SHP77 treated with DMSO at 0.1 percent for 48 hours (cell line): ENCODE measurements at places on chromosomes 2 and 18.
A peak's percentile ranks its signal among the peaks of the same experiment; 100 is the strongest.

DNA sequence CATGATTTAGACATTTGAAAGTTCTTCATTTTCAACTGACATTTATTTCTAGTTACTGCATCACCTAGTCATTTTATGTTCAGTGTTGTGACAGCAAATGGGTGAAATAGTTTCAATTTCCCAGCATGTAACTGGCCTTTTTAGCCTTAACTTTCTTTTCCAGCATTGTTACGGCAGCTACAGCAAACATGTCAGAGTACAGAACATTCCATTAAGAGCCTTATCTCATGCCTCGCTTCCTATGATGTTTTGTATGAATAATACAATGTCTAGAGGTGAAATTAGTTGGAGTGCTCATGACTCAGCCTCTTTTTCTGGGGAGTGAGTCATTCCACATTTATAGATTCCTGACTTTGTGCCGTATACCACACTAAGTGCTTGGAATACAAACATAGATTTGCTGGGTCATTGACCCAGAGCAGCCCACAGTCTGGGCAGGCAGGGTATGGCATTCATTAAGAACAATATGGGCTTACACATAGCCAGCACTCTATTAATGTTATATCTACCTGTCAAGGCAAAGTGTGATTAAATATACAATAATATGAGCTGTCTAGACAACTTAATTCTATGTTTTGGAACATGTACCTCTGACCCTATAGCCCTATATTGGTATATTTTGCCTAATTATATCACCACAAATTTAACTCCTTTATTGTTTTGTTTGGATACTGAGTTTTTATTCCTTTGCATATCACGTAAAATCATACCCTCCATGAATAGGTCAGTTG lies 72.2 kb downstream of the MAP2 start:
- peak; percentile 82 for DNase-seq

- DNase-seq = no peak
Measured at GRCh38 chr2:134515137-134515536, 203.7 kb downstream of the TMEM163 start.

- no peak for DNase-seq
Measured at GRCh38 chr2:189208254-189208653, 28.7 kb upstream of the COL5A2 start.

- peak; percentile 20 for DNase-seq
Measured at GRCh38 chr18:3603421-3604234, 153.7 kb downstream of the TGIF1 start.

GRCh38 chr18:31648966-31649429 lies 35.4 kb downstream of the B4GALT6 start:
- no peak for DNase-seq

- DNase-seq = no peak
Measured at GRCh38 chr2:88400037-88400767, 52.3 kb downstream of the FOXI3 start.

DNA sequence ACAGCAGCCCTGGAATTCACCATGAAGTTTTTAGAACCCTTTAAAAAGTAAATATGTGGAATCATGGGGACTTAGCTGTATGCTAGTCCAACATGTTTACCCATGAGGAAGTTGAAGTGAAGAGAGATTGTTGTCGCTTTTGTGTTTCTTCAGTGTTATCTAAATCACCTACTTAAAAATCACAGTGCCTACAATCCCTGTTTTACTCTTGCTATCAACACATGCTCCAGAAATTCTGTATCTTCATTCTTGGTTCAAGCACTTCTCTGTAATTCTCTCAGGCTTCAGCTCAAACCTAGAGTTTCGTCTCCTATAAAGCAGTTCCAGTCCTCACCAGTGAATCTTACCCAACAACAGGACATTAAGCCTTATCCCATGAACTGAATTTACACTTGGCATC lies 30.5 kb upstream of the CHMP1B start:
- no peak for DNase-seq

GRCh38 chr18:70397259-70397925 lies 108.5 kb downstream of the SOCS6 start:
- no peak for DNase-seq

- DNase-seq = no peak
Measured at GRCh38 chr18:35890323-35890722, 82.2 kb upstream of the RMP24 start.

DNA sequence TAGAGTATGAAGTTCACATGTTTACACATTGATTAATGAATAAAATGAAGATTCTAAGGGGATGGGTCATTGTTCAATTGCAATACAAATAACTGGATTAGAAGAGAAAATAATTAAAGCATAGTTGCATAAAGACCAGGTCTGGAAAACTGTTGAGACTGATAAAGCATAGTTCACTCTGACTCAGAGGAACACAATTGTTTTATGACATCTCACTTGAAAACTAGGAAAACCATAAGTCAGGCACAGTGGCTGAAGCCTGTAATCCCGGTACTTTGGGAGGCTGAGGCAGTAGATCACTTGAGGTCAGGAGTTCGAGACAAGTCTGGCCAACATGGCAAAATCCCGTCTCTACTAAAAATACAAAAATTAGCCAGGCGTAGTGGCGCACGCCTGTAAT lies 46.7 kb downstream of the PLA2R1 start:
- no peak for DNase-seq

- DNase-seq = no peak
Measured at GRCh38 chr2:54598347-54599325, 124.8 kb upstream of the EML6 start.

DNA sequence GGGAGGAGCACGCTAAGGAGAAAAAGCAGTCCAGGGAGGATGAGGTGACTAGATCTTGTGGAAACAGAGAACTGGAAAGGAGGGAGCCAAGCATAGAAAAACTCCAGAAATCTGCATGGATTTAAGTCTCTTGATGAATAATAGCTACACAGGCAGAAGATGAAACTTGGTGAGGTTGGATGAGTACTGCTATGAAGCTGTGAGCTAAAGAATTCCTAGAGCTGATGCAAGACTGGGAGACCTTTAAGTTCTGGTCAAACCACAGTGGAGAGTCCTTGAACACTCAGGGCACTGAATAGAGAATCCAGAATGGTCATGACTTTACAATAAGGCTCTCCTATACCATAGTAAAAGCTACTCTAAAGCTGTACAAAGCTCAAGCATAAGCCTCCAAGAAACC lies 18.4 kb upstream of the PIEZO2 start:
- no peak for DNase-seq

DNA sequence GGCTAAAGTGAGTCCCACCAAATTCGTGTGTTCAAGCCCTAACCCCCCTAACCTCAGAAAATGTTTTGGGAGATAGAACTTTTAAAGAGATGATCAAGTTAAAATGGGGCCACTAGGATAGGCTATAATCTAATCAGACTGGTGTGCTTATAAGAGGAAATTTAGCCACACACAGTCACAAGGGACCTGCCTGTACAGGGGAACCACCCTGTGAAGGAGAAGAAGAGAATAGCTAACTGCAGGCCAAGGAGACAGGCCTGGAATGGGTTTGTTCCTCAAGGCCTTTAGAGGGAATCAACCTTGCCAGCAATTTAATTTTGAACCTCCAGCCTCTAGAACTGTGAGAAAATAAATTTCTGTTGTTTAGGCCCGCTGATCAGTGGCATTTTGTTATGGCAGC lies 36.0 kb upstream of the TANK start:
- no peak for DNase-seq

- DNase-seq = no peak
Measured at GRCh38 chr2:187167491-187167890, 280.6 kb downstream of the CALCRL start.

GRCh38 chr2:127379712-127380355 lies 7.9 kb downstream of the MAP3K2 start:
- DNase-seq = no peak

DNA sequence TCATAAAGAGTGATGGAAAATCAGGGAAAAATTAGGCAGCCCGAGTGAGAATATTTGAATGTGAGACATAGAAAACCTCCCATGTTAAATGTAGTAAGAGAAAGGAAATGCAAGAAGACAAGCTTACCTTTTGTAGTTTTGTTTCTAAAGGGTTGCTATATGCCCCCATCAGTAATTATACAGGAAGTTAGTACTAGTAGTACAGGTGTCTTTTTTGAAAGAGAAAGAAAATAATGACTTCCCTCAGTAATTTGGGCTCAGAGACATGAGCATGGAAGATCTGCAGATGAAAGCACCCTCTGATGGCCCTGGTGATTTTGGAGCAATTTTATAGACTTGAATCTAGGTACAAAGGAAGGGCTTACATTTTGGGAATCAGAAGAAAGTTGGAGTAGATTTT lies 80.8 kb downstream of the RHBDD1 start:
- no peak for DNase-seq

DNA sequence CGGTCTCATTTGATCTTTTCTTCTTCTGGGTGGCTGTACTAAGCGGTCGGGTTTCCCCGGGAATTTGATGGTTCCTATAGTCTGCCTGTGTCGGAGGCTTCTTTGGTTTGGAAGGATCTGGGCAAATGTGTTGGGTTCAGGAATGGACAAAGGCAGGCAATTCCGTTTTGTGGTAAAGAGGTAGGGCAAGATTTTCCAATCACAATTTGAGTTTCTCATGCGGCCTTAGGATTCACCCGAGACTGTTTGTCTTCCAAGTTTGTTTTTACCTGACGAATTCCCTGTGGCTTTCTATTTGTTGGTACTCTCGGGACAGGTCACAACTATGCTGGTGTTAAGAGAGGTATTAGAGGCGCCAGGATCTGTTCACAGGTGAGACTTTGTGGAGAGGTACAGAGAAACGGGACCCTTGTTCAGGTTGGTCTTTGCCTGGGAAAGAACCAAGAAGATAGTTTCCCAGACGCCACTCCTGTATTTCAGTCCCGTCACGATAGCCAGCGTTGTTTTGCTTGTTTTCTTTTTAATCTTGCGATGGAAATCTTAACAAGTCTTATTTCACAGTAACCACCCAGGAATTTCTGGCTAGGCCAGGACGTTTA lies 3.0 kb downstream of the SP5 start:
- DNase-seq = no peak

DNA sequence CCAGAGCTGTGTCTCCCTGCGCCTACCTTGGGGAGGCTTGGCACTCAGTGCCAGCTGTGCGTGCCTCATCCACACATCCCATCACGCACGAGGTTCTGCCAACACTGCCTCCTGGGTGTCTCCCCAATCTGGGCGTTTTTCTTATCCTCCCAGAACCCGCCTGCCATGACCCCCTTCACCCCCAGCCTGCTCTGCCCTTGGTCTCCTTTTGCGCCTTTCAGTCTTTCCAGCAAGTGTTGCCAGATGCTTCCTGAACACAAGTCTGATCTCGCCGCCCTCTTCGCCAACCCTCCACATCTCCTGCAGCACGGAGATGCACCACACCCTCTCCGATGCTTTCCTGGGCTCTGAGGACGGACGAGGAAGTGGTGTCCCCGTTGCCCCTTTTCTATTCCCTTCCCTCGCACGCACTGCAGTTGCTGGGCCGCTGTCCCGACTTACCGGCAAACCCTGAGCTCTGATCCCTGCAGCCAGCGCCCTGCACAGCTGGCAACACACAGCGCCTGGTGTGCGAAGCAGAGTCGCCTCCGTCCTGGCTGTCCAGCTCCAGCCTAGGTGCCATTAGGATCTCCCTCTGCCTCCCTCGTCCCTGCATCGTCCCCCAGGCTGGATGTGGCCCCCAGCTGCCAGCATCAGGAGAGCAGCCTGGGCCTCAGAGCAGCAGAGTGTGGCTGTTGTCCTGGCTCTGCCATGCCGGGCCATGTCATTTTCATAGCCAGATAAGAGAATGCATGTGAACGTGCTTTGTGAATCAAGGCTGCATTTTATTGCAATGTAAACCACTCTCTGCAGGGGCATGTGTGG lies 22.6 kb upstream of the ALLC start:
- DNase-seq = no peak

GRCh38 chr18:23983112-23983511 lies 31.4 kb upstream of the TTC39C start:
- no peak for DNase-seq

DNA sequence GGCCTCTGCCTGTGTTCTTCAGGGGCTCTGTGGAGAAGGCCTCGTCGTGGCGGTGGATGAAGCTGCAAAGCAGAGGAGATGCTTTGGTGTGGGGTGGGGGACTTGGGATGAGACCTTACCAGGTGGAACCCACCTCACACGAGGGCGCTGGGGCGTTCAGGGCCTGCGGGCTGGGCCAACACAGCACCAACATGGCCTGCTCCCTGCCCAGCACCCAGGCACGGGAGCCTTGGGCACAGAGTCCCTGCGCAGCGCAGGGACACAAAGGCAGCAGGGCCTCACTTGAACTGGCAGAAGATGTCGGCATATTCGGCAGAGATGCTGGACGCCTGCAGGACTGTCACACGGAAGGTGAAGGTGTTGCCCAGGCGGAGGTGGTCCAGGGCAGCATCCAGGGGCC lies 53.8 kb downstream of the AQP12A start:
- DNase-seq = no peak

- no peak for DNase-seq
Measured at GRCh38 chr2:241017228-241017940, 19.0 kb downstream of the SNED1 start.

- no peak for DNase-seq
Measured at GRCh38 chr2:98809878-98810587, 79.1 kb upstream of the MGAT4A start.

DNA sequence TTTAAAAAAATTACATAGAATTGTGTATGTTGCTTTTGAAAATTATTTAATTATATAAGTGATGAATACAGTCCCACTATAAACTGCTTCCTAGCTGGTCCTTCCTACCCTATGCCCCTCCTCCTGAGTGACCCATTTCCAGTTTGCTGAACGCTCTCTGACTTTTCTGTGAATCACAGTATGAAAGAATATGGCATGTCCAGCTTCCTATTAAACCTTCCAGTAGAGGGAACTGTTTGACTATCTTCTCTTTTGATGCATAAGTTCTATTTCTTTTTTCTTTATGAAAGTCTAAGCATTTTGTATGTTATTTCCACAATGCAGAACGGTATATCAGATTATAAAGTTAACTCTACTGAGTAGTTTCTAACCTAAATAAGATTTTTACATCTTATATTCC lies 41.3 kb downstream of the PSMG2 start:
- DNase-seq = peak; percentile 16

DNA sequence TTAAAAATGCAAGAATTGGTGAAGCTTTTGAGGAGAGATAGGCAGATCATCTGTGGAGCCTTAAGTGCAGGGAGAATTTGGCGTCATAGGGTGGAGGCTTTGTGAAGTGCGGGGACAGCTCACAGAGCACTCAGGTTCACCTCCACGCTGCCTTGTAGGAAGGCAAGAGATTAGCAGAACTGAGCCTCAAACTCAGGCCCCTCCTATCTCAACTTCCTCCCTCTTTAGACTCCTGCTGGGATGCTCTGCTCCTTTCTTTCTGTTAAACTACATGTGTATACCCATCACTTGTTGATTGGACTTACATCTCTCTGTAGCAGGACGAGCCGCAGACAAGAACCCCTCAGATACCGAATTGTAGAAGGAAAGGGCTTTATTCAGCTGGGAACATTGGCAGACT lies 422.2 kb downstream of the SETBP1 start:
- DNase-seq = no peak

DNA sequence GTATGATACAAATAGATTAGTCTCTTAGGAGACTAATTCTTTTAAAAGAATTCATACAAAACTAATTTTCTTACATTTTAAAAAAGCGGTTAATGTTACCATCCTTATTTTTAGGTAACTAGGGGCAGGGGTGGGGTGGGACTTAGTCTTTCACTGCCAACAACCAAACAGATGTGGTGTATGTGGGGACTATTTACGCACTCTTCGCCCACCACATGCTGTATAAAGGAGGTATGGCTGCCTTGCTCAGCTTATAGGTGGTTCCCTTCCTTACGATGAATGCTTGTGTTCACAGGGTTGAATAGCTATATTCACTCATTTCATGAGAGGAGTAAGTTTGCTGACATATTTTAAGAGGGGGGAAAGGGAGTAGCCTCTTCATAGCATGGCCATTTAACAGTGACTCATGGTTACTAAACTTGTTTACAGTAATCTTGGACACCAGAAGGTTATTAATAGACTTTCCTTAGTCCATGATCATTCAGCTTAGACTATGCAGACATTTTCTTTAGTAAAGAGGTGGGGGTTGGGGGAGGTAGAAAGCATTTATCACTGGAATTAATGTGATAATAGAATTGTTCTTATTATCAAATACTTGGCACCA lies 61.8 kb downstream of the CAB39 start:
- no peak for DNase-seq
